Urothelium cell line (cell line): ENCODE measurements at places on chromosomes 11 and 22.

DNA sequence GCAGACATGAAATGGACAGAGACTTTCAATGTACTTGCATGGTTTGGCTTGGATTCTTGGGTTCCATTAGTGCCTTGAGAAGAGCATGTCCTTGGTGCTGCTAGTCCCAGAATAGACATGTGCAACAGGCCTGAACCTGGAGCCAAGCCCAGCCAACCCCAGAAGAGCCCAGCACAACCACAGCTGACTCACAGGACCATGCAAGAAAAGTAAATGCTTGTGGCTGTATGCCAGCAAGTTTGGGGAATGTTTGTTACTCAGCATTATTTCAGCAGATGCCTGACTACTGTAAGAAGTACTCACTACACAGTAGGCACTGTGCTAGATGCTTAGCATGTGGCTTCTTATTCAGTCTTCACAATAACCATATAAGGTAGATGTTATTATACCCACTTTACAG lies 39.2 kb upstream of the HMGXB4 start:
- peak; percentile 45 for DNase-seq

DNA sequence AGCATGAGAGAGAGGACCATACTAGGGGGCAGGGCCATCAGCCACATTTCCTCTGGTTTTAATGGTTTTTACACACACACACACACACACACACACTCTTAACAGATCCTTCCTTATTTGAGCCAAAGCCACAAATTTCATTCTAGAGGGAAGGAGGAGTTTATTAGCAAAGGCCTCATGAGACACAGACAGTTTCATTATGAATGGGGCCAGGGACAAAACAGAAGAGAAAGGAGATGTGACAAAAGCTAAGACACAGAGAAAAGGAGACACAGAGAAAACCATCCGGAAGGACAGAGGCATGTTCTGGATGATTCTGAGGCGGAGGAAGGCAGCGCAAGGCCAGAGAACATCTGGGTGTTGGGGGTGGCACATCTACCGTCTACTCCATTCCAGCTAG lies 32.2 kb upstream of the ARFGAP3 start:
- no peak for DNase-seq

GRCh38 chr11:45300715-45301114 lies 14.6 kb upstream of the SYT13 start:
- no peak for DNase-seq

- DNase-seq = peak; percentile 84
Measured at GRCh38 chr11:116641561-116642045, 131.2 kb downstream of the BUD13 start.

DNA sequence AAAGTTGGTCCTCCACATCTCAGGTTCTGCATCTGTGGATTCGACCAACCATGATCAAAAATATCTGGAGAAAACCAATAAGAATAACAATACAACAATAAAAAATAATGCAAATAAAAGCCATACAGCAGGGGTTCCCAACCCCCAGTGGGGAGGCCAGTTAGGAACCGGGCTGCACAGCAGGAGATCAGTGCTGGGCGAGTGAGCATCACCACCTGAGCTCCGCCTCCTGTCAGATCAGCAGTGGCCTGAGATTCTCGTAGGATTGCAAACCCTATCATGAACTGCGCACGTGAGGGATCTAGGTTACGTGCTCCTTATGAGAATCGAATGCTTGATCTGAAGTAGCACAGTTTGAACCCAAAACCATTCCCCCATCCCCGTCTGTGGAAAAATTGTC lies 25.4 kb upstream of the MYO18B start:
- no peak for DNase-seq

GRCh38 chr22:47619631-47620030 lies 857.2 kb downstream of the TBC1D22A start:
- no peak for DNase-seq

- no peak for DNase-seq
Measured at GRCh38 chr11:74147199-74147929, 23.4 kb downstream of the C2CD3 start.

GRCh38 chr11:15434529-15434928 lies 319.8 kb downstream of the INSC start:
- DNase-seq = no peak

- DNase-seq = no peak
Measured at GRCh38 chr11:132423266-132423665, 1052.9 kb downstream of the NTM start.

GRCh38 chr11:132523929-132524328 lies 1008.4 kb downstream of the OPCML start:
- peak; percentile 17 for DNase-seq

DNA sequence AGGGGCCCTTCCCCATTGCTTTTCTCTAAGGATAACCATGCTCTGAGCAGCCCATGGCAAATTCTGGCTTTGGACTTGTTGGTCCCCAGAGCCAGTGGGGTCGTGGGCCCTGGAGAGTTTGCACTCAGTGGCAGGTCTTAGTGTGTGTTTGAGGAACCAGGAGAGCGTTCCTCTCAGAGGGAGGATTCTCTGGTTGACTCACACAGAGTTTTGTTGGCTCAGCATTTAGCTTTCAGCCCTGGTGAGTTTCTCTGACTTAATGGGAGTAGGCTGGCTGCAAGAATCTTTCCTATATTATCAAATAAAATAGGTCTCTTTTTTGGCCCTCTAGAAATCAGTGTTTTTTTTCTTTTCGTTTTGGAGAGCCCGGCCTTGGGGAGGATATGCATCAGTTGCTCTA lies 20.9 kb downstream of the ST14 start:
- no peak for DNase-seq

DNA sequence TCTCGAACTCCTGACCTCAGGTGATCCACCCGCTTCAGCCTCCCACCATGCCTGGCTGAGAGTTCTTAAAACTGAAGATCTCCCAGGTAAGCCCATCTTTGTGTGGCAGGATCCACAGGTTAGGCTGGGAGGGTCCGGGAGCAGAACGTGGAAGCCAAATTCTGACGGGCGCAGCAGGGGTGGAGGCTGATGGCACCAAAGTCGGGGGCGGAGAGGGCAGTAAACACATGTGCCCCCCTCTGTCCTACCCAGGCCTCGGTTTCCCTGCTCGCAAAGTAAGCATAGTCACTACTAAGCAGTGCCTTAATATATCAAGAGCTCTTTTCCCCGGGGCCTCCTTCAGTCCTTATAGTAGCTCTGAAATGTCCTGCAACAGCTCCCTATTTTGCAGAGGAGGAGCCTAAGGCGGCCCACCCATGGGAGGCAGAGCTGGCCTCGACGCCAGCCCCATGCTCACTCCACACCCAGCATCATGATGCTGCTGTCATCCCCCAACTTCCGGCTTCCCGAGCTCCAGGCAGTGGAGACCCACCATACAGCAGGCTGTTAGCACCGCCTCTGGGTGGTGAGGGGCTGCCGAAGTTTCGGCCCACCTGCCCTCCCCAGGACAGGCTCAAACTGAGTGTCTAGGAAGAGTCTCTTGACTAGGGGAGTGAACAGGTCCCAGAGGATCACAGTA lies 230.0 kb downstream of the CTTN start:
- no peak for DNase-seq

DNA sequence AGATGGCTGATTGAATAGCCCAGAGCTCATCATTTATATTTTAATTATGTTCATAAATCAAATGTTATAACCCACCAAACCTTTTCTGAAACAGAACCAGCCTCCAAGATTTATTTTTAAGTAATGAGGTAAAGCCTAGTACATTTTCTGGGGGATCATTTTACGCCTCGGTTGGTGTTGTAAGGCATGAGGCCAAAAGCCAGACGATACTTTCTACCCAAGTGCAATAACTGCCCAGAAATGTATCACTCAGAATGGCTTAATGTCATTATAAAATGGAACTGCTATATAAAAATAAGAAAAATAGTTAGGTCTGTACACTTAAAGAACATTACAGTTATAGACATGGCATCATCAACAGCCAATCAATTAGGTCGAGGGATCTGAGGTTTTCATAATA lies 283.3 kb downstream of the CADM1 start:
- DNase-seq = no peak

DNA sequence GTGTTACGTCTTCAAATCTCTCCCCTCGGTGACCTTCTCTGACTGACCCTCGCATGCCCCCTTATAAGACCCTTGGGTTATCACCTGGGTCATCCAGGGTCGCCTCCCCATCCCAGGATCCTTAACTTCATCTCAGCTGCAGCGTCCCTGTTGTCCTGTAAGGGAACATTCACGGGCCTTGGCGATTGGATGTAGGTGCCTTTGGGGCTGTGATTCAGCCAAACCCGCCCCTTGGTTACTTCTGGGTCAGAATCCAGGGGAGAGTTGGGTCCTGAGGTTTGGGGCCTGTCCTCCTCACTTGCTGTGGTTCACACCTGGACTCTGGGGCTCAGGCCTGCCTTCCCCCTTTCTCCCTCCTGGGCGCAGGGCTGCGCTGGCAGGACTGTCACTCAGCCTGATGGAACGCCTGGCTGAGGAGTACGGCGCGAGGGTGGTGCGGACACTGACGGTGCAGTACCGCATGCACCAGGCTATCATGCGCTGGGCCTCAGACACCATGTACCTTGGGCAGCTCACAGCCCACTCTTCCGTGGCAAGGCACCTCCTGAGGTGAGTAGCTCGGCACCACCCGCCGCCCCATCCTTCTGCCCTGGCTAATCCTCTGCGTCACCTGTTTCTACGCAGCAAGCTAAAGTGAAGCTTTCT lies 29.4 kb downstream of the IGHMBP2 start:
- DNase-seq = no peak

- DNase-seq = peak; percentile 44
Measured at GRCh38 chr11:13207665-13208594, 69.7 kb upstream of the BMAL1 start.

- DNase-seq = no peak
Measured at GRCh38 chr11:12149672-12150225, 39.4 kb downstream of the MICAL2 start.

DNA sequence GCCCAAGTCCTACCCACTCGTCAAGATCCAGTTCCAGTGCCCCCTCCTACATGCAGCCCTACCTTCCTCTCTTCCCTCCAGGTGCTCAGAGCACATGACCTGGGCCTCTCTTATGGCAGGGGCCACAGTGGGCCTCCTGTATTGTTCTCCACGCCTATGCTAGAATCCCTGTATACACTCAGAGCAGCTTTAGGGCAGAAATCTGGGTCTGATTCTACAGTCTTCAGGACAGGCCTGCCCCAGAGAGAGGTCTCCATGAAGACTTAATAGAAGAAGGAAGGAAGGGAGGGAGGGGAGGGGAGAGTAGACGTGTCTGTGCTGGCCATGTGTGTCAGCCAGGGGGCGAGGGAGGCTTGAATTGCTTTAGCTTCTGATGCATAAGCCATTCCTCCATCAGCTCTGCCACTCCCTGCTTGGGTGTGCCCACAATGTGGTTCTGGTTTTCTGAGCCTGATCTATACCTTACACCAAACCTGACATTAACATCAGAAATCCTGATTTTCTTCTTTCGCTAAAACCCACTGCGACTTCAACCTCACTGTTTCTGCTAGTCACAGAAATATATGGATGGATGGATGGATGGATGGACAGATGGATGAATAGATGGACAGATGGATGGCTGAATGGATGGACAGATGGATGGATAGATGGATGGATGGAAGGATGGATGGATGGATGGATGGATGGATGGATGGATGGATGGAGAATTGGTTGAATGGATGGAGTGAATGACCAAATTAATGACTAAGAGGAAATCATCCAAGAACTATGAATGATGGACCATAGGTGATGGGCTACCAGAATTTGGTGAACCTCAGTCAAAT lies 56.6 kb upstream of the PRDM11 start:
- no peak for DNase-seq

- peak; percentile 72 for DNase-seq
Measured at GRCh38 chr11:34194576-34195335, 89.3 kb downstream of the NAT10 start.
